ENCODE measurements at places on chromosomes 1 and 21.

DNA sequence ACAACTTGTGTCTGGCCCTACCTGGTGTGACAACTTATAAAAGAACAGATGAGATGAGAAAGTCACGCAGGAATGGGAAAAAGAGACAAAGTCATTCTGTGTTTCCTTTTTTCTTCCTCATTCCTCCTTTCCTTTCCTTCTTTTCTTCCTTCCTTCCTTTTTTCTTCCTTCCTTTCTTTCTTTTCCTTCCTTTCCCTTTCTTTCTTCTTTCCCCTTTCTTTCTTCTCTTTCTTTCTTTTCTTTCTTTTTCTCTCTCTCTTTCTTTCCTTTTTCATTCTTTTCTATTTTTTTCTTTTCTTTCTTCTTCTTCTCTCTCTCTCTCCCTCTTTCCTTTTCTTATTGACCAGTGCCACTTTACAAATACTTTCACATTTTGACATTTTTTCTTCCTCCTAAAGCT, 239.7 kb downstream of the ATG4C start:
- DNase-seq: no peak

DNA sequence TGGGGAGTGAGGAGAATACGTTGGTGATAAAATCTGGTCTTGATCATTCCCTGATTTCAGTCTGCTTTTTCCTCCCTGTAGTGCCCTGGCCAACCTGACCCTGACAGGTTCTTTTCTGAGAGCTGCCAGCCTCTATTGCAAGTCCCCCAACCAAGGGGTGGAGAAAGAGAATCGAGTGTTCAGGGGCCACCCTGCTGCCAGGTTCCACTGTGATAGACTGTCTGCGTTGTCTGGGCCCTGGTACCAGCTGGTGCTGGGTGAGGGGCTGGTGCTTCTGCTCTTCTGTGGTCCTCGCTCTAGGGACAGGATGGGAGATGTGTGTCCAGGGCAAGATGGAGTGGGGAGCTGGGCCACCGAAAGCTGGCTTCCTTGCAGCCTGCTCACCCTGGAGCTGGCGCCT, 214.6 kb downstream of the CAMTA1 start:
- no peak for DNase-seq

- peak; percentile 33 for DNase-seq
These were observed 70.0 kb downstream of the HMCN1 start for GRCh38 chr1:185804206-185804605.

- DNase-seq: peak; percentile 57
These were observed 827 bp downstream of the FMN2 start for GRCh38 chr1:240092301-240093119.

DNA sequence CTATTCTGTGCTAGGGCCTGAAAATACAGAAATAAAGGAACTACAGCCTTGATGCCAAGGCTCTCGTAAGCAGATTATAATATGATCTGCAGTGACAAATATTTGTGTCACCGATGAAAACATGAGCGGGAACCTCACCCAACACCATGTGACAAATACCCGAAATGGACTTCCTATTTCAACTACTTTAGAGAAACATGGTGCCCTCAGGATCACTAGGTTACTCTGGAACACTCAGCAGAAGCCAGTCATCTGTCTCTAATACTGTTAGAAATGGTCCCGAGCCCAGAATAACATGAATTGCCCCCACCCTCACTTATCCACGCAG, 463 bp upstream of the VAMP3 start:
- no peak for DNase-seq

DNA sequence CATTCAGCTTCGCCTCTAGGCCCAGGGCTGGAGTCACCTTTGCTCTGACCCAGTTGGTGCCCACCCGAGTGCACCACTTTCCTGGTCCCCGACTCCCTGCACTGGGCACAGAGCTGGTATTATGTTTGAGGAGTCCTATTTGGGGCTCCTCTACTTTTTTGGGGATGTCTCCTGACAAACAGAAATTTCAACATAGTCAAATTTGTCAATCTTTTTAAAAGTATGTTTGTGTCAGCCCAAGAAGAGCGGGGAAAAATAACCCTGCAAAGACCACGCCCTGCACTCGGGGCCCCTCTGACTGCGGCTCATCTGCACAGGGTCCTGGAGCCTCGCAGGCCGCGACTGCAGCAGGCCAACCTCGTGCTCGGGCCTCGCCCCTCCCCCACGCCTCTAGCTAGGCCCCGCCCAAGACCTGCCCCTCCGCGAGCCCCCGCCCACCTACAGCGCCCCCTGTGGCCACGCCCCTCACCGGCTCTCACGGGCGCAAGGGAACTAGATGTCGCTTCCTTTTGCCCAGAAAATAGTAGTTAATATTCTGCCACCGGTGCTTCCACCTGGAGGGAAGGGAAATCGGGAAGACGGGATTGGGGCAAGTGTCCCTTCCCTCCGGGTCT, 11.4 kb downstream of the FAM229A start:
- no peak for DNase-seq

- peak; percentile 42 for DNase-seq
These were observed 120.0 kb downstream of the SETD4 start for GRCh38 chr21:35940074-35940927.

- DNase-seq: no peak
These were observed 253.0 kb downstream of the FGGY start for GRCh38 chr1:59549903-59550302.

GRCh38 chr1:170671629-170671963, 7.7 kb downstream of the PRRX1 start:
- DNase-seq: no peak

DNA sequence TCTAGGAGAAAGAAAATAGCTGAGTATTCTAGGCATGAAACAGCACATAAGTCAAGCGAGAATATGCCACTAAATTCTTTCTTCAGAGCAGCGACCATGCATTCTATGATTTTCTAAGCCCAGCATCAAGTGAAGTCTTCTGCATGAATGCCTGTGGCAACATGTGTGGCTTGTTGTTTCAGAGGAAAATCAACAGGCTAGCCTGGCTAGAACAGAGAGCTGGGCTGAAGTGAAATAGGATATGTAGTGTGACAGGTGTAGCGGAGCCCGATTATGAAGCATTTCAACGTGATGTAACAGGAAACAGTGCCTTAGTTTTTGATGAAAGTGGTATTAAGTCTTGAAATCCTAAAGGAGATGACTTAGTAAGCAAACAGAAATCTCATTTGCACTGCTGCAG, 7.0 kb downstream of the CSDE1 start:
- DNase-seq: no peak
